WTC11 (cell line): ENCODE measurements at places on chromosomes 7 and 10.

DNA sequence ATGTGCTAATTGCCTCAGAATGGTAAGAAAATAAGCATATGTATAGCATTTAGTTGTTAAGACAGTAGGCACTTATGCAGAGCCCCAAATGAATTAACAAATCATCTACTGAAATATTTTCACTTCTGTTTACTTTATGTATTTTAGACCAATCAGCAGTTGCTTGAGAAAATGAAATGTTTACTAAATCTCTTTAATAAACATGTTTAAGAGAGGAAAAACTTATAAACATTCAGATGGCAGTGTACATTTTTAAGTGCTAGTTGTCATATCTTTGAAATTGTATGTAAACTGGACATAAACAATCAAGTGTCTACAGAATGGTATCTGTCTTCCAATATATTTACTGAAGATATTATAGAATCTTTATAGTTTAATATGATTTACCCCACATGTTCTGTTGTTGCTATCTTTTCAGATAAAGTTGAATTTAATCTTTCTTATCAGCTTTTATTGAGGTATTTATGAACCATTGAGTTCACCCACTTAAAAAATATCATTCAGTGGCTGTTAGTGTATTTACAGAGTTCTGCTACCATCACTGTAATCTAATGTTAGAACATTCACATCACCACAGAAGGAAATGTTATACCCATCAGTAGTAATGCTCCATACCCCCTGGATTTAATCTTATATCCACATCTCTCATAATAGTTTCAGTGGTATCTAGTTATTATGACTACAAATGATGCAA lies 264.3 kb downstream of the ADK start:
- no peak for DNase-seq

DNA sequence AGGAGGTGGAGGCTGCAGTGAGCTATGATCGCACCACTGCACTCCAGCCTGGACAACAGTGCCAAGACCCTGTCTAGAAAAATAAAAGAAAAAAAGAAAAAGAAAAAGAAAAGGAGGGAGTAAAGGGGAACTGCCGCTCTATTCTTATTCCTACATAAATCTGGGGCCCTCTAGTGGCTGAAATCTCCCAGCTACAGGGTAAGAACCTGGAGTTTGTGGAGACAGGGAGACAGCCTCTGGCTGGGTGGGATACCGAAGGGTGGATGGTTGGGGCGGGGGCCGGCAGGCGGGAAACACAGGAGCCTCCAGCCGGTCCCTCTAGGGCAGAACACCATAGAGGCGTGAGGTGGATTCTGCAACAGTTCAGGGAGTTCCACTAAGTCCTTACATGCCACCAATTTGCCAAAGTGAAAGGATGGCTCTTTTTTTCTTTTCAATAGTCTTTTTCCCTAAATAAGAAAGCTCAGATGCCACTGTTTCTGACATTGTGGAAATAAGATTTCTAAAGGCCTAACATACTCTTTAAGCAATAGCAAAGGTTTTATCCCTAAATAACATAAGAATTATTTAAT lies 117.3 kb downstream of the SVIL start:
- DNase-seq, result peak; percentile 82

GRCh38 chr10:92274071-92274470 lies 16.8 kb downstream of the CPEB3 start:
- DNase-seq, result no peak

- no peak for DNase-seq
Observed at GRCh38 chr10:110852947-110853346, 18.8 kb upstream of the PDCD4 start.

GRCh38 chr10:72176701-72177100 lies 39.1 kb upstream of the ANAPC16 start:
- DNase-seq, result no peak

DNA sequence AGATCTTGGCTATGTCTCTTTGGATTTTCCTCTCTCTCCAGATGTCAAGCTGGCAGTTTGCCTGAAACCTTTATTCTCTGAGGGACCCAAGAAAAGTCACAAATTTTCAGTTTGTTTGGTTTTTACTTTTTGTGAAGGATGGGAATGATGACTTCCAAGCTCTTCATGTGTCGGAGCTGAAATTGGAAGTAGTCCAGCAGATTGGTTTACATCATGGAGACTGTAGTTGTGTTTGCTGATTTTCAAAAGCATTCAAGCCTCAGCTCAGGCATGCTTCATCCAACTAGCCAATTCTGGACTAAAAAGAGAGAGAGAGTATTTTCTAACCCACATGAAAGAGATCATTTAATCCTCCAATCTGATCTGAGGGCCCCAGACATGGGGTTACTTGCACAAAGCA lies 326.2 kb upstream of the AUTS2 start:
- DNase-seq, result no peak

- no peak for DNase-seq
Observed at GRCh38 chr7:132574223-132574622, 2.0 kb downstream of the PLXNA4 start.
